ENCODE measurements at places on chromosomes 12 and 14. TPM values are rescaled to one million over a fixed set of nuclear protein-coding genes. Genes with fewer than 3 reads are reported as not detected.

MANSC4 gene
- total RNA-seq = not detected

RGS6 gene
- not detected for total RNA-seq

RCOR1 gene
- total RNA-seq = 31.7 TPM

CDK4 gene
- 8.5 TPM for total RNA-seq

KCNH3 gene
- total RNA-seq = 3.1 TPM

CLEC2D gene
- total RNA-seq = 188 TPM
